ENCODE measurements at places on chromosomes 1 and 21.

DNA sequence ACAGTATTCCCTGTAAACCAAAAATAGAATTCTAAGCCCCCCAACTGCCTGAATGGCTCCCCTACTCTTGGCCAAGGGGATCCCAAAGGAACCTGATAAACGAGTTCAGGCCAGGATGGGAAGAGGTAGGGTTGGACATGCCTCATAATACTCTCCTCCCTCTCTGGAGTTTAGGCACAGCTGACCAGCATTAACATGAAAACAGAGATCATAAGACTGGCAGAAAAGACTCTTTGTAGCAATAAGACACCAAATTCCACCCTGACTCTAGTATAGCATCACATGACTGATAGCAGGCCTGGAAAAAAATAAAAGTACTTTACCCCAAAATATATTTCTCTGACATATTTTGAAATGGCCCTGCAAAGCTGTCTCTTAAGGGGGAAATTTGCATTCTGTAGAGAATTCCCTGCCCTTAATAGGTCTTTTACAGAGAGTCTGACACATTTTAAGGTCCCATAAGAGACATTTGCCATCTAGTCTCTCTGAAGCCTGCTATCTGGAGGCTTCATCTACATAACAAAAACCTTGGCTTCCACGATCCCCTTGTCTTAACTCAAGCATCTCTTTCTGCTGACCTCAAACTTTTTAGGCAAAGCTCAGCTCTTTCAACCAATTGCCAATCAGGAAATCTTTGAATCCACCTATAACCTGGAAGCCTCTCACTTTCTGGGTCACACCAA lies 55.9 kb downstream of the SIK1 start:
- DNase-seq = no peak

- no peak for DNase-seq
These were observed 53.2 kb upstream of the MRPS6 start for GRCh38 chr21:34020005-34020847.

- no peak for DNase-seq
These were observed 12.1 kb downstream of the CLCA2 start for GRCh38 chr1:86436041-86436440.

GRCh38 chr1:61079296-61079897 lies 3.0 kb upstream of the NFIA start:
- no peak for DNase-seq

- DNase-seq = no peak
These were observed 79.8 kb upstream of the F3 start for GRCh38 chr1:94621395-94621794.

DNA sequence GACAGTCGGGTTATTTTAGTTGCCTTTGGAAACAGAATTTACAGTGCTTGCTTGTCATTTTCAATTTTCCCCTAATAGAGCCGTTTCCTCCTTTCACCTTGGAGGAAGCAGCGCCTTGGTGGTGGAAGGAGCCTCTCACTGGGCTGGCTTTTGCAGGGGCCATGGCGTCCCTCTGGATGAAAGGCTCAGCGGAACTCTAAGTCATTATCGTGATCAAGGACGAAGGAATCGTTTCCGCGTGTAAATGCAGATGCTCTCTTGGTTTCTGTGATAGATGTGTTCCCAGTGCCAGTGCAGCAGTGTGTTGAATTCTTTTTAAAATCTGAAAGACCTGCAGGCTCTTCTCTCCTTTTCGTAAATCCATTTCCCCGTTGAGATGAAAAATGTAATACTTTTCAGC lies 126.2 kb upstream of the LMO4 start:
- no peak for DNase-seq

- no peak for DNase-seq
These were observed 658.6 kb upstream of the CAMK1G start for GRCh38 chr1:208924928-208925327.

DNA sequence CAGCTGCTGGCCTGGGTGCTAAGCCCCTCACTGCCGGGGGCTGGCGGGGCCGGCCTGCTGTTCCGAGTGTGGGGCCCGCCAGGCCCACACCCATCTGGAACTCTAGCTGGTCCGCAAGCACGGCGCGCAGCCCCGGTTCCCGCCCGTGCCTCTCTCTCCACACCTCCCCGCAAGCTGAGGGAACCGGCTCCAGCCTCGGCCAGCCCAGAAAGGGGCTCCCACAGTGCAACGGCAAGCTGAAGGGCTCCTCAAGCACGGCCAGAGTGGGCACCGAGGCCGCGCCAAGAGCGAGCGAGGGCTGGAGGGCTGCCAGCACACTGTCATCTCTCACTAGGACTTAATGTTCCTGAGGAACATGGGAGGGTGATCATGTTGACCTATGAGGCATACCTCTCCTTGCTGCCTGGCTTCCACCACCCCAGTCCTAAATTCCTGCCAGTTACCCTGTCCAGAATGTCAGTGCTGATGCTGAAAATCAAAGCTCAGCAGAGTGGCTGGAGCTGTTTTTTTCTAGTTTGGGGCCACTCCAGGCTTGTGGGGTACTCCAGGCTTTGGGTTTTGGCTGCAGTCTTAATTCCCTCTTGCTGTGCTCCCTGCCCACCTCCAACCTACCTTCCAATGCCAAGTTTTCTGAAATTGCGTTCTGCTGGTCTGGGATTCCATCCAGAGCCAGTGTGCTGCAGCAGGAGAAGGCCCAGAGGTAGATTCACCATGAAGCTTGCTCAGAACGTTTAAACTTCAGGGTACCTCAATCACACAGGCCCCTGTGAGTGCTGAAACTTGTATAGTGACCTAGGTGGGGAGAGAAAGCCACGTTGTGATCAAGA lies 44.2 kb upstream of the LPGAT1 start:
- DNase-seq = no peak

GRCh38 chr1:16903054-16903453 lies 7.3 kb downstream of the RNU1-2 start:
- DNase-seq = no peak

- DNase-seq = no peak
These were observed 71.0 kb upstream of the ZP4 start for GRCh38 chr1:237961754-237962153.
